ENCODE measurements at places on chromosomes 6 and 20. TPM values are rescaled to one million over a fixed set of nuclear protein-coding genes. Genes with fewer than 3 reads are reported as not detected.

Gene BTNL2
- not detected for total RNA-seq

Gene PTPN1
- total RNA-seq = 65.2 TPM

Gene BHLHE23
- total RNA-seq = 0.49 TPM

Gene CDC25B
- 66.7 TPM for total RNA-seq

Gene SRC
- 222 TPM for total RNA-seq

Gene SRMS
- total RNA-seq = not detected

Gene ACTR5
- total RNA-seq = 18.2 TPM

Gene RSPH4A
- 0.20 TPM for total RNA-seq

Gene EFCAB8
- 2.0 TPM for total RNA-seq

Gene EPB41L1
- 137 TPM for total RNA-seq

Gene GTSF1L
- total RNA-seq = not detected

Gene C20orf204
- total RNA-seq = 3.2 TPM

Gene PDE7B
- not detected for total RNA-seq

Gene RHAG
- total RNA-seq = not detected

Gene POLR1H
- 26.1 TPM for total RNA-seq

Gene TNFRSF6B
- total RNA-seq = not detected

Gene CLDN20
- total RNA-seq = not detected

Gene CLPSL1
- not detected for total RNA-seq

Gene PERP
- total RNA-seq = 152 TPM

Gene PRR18
- total RNA-seq = 0.95 TPM

All from Caco-2 (cell line).